Right cardiac atrium (tissue), 5 donors: ENCODE measurements at places on chromosomes 2 and 18. TPM values are rescaled to one million over a fixed set of nuclear protein-coding genes. Genes with fewer than 3 reads are reported as not detected.
A peak's percentile ranks its signal among the peaks of the same experiment; 100 is the strongest.

The ANKRD53 gene
- 1.1 TPM for total RNA-seq

The FNDC4 gene
- 11.4 TPM for total RNA-seq

- DNase-seq = peak; percentile 4
Measured at GRCh38 chr2:128276878-128277675, 41.6 kb downstream of the HS6ST1 start.

The FOXI3 gene
- total RNA-seq = not detected

The AQP12A gene
- total RNA-seq = not detected
